ENCODE measurements at places on chromosomes 11 and 22.

- no peak for DNase-seq
Observed at GRCh38 chr11:9203691-9204311, 61.3 kb downstream of the DENND5A start.

DNA sequence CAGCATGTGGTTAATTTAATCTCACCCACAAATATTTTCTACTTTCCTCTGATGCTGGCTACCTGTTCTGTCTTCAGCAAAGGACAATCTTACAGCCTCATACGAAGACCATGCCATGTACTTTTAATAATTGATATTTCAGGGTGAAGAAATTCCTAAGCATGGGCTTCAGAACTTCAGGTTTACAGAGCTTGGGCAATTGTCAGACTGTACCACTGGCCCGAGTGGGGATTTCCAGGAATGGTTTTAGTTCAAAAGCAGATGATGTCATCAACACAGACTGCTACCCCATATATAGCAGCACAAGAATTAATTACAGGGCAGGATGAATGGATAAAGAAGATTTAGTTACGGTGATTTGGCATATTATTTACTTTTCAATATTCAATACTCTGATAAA is 171.8 kb downstream of the ETS1 start:
- no peak for DNase-seq

DNA sequence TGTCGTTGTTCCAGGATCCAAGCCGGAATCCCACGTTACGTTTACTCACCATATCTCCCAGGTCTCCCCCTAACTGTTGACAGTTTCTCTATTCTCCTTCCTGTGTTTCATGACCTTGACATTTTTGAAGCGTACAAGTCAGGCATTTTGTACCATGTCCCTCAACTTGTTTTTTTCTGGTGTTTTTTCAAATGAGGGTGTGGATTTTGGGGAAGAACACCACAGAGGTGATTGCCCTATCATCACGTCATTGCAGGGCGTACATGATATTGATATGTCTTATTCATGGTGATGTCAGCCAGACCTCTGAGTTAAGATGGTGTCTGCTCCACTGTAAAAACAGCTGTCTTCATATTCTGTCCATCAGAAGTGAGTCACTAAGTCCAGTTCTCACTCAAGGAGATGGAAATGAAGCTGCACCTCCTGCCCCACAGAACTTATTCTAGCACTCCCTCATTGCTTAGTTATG is 28.3 kb upstream of the SOX10 start:
- no peak for DNase-seq

GRCh38 chr11:44775366-44775984 is 48.7 kb downstream of the TSPAN18 start:
- no peak for DNase-seq

GRCh38 chr11:47348859-47349258 is 3.6 kb downstream of the MYBPC3 start:
- DNase-seq, result no peak

- no peak for DNase-seq
Observed at GRCh38 chr11:14499178-14499559, 442 bp downstream of the COPB1 start.

DNA sequence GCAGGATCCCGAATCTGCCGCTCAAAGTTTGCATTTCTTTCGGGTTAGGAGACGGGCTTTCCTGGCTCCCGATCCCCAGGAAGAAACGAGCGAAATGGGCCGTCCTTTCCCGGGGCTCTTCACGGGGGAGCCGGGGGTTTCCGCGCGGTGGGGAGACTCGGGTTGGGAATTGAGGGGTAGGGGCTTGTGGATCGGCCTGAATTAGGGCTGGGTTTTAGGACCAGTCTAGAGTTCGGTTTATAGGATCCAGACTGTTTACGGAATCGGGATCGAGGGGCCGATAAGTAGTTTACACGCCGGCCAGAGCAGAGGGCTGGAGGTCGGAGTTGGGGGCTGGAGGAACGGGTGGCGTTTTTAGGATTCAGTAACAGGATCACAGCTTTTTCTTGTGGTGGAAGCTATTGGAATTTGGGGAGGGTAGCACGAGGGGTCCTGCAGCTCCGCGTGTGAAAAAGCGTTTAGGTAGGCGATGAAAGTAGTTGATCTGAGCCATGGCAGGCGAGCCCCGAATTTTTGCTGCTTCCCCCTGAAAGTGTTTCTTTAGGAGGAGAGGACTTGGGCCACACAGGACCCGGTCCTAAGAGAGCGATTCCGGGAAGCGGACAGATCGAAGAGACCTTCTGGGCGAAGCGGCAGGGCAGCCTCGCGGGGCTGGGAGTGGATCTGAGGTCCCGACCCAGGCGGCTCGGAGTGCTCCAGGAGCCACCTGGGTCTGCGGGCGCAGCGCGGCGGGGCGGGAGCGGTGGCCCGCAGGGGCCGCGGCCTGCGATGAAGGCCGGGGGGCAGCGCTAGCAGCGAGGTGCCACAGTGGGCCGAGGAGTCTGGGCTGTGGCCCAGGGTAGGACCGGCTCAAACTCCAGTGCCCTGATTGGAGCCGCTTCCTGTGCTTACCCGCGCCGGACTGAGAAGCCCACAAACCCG is 1.6 kb downstream of the PKNOX2 start:
- DNase-seq, result no peak

- DNase-seq, result no peak
Observed at GRCh38 chr11:128165572-128165971, 421.8 kb downstream of the ETS1 start.

GRCh38 chr22:49179175-49179574 is 648.5 kb downstream of the BRD1 start:
- no peak for DNase-seq

GRCh38 chr22:43562843-43563242 is 151.0 kb downstream of the MPPED1 start:
- no peak for DNase-seq

GRCh38 chr11:60918939-60919265 is 4.9 kb downstream of the TMEM109 start:
- DNase-seq, result no peak

- no peak for DNase-seq
Observed at GRCh38 chr11:35734669-35735410, 72.3 kb downstream of the TRIM44 start.

DNA sequence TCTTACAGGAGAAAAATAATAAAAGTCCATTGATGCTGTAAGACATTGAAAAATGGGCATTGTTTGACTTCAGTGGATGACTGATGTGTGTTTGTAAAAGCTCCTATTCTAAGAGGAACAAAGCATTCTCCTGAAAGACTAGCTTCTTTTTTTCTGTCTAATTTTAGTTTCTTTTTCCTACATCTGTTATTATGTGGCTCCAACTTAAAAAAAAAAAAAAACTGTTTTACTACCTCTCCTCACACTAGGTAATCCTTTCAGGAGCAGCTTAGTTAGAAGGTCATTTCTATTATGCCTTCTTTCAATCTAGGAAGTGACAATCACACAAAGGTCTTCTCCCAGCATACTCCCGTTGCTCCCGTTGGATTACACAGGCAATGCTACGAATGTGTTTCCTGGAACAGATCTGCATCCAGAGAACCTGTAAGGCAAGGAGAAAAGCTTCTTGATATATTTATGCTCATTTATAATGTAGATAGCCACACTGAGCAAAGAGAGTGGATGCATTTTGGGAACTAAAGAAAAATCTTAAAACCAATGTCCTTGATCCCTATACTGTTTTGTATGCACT is 595.1 kb upstream of the CCDC179 start:
- DNase-seq, result no peak

DNA sequence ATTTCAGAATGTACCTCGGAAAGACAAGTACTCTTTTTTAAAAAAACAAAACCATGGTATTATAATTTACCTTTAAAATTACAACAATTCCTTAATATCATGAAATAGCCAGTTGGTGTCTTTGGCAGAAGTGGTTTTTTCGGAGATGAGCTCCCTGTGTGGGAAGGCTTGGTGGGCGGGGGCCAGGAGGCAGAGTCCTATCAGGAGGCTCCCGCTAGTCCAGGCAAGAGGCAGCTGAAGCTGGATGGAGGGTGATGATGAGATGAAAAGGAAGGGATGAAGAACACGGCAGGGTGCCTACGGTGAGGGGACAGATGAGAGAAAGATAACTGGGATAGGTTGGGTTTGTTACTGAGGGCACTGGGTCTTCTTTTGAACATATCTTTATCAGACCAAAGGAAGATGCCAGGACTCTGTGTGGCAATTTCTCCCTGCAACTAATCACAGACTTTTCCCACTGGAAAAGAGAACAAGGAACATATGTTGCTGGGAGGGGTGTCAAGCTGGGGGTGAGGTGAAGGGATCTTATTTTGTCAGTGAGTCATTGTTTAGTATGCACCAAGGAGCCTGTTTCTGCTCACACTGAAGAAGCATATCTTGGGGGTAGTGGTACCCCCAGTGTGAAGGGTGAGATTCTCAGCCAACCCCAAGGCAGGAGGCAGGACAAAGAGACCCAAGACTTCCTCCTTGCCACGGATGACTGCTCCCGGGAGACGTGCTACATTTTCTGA is 91.5 kb upstream of the YWHAH start:
- DNase-seq, result no peak

GRCh38 chr11:30381879-30382278 is 59.0 kb downstream of the ARL14EP start:
- no peak for DNase-seq

GRCh38 chr22:39999144-39999757 is 4.5 kb downstream of the FAM83F start:
- no peak for DNase-seq

DNA sequence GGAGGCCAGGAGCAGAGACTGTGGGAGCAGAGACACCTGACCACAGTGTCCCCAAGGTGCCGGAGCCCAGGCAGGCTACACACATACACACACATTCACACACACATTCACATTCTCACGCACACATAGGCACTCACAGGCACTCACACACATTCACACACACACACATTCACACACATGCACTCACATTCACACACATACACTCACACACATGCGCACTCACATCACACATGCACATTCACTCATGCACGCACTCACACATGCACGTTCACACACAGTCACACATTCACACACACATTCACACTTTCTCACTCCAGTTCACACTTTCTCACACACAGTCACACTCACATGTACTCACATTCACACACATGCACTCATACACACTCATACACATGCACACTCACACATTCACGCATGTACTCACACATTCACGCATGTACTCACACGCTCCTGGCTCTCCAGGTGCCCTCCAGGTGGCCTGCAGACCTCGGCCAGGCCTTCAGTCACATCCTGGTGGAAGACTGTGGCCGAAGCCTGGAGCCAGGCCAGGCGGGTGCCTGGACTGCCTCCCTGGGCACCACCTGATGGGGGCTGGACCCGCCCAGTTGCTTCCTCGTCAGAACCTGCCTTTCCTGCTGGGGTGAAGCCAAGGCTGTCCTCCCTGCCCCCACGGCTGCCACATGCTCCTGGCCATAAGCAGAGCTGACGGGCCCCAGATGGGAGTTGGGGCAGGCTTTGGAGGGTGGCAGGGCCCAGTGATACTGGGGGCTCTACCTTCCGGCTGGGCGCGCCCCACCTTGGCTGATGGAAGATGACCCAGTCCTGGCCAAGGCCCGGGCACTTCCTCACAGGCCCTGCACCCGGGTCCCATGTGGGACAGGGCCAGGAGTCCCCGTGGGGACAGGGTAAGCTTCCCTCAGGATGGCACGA is 89.5 kb downstream of the WNT7B start:
- no peak for DNase-seq

- DNase-seq, result no peak
Observed at GRCh38 chr11:68352591-68352990, 40.2 kb downstream of the LRP5 start.

- no peak for DNase-seq
Observed at GRCh38 chr11:19849107-19849789, 136.6 kb downstream of the NAV2 start.

DNA sequence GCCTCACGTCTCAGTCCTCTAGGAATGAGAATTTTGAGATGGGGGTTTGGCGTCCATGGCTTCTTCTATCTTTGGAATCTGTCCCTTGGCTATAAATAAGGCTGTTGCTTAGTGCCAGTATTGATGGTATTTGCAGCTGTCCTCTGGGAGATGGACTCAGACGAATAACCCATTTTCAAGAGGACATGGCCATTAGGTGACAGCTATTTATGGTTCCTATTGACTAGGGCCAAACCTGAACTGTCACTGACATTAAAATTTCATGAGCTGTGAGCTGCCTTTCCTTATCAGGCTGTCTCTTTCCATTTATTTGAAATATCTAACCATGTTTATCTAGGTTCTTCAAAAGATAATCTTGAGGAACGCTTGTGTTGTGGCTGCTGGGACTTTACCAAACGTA is 92.7 kb downstream of the NAV2 start:
- DNase-seq, result no peak

- no peak for DNase-seq
Observed at GRCh38 chr11:20243974-20244373, 83.7 kb upstream of the DBX1 start.

- DNase-seq, result no peak
Observed at GRCh38 chr22:32695451-32695891, 106.0 kb upstream of the TIMP3 start.

- no peak for DNase-seq
Observed at GRCh38 chr22:46549563-46549840, 12.1 kb upstream of the CELSR1 start.

- no peak for DNase-seq
Observed at GRCh38 chr11:67393990-67394389, 2.2 kb downstream of the RAD9A start.

DNA sequence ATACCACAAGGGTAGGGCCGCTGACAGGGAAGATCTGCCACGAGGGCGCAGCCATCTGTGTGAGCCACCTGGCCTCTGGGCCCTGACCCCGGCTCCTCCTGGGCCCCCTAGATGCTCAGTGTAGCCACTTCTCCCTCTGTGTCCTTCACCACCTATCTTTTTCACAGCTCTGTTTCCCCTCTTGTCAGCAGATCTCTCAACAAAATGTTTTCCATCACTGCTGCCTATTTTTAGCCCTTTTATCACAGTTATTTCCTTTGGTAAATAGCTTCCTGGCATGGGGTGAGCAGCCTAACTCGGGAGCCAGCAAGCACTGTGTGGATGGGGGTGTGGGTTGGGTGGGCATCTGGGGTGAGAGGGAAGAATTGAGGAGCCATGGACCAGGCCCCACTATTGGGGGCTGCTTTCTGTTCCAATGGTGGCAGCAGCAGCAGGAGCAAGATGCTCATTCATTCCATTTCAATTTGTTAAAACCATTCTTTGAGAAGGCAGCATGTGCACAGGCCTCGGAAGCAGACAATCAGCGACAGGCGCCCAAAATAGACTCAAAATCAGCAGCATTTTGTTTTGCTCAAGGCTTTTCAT is 135.2 kb upstream of the NAV2 start:
- no peak for DNase-seq

DNA sequence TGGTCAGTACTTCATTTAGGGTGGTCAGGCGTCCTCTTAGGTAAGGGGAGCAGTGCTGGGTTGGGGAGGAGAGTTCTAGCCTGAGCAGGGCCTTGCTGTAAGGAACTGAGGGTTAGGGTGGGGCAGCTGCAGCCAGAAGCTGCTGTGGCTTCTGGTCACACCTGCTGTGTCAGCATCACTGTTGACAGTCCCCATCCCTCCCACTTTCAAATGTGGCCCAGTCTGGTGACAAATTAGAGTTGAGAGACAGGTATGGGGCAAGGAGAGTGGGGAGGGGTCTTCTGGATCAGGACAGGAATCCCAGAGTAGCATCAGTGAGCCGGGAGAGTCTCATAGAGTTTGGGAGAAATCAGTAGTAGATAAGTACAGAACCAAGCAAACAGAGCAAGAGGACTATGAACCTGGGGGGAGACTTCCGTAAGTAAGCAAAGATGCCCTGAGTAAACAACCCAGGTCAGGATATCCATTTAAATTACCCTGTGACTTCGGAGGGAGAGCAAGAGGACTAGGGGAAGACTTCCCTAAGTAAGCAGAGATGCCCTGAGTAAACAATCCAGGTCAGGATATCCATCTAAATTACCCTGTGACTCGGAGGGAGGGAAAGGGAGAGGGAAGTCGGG is 53.7 kb downstream of the PPP6R2 start:
- no peak for DNase-seq

GRCh38 chr22:43009444-43009843 is 5.5 kb downstream of the PACSIN2 start:
- no peak for DNase-seq

Data from NCI-H1048 (cell line).